Chondrocyte (in vitro differentiated cells): ENCODE measurements at places on chromosomes 4 and X. TPM values are rescaled to one million over a fixed set of nuclear protein-coding genes. Genes with fewer than 3 reads are reported as not detected.

GRCh38 chr4:52932591-52933470 is 70.7 kb downstream of the RASL11B start:
- peaks cover 5% of the 10 kb centered on the region for H3K36me3 ChIP-seq
- no peak overlapping the region for H3K4me3 ChIP-seq
- no peak for DNase-seq
- peaks cover 11% of the 10 kb centered on the region for H3K4me1 ChIP-seq
- H3K27me3 ChIP-seq: no peaks in the 10 kb centered on the region

Gene FGD1
- total RNA-seq: 21.0 to 26.4 TPM (median 21.4 TPM) in 3 replicates

- peaks cover 7% of the 10 kb centered on the region for H3K36me3 ChIP-seq
- H3K4me3 ChIP-seq: no peak overlapping the region
- H3K4me1 ChIP-seq: no peaks in the 10 kb centered on the region
- peak; percentile 72 for DNase-seq
- no peak overlapping the region for H3K27ac ChIP-seq
- H3K27me3 ChIP-seq: no peaks in the 10 kb centered on the region
Observed at GRCh38 chr4:8370835-8371595, 69.5 kb downstream of the ACOX3 start.

Gene DUSP9
- total RNA-seq: 0.13 to 0.77 TPM in 2 of 3 replicates, not detected in the other
